Activated CD4-positive, alpha-beta T cell treated with anti-CD3 and anti-CD28 coated beads, Interleukin-10, Interleukin-2, amounts not matched to agents 100 ng/mL and 50 ng/mL, durations not matched to agents 16 hours and 8 hours (primary cell): ENCODE measurements at places on chromosomes 5 and 9.
A peak's percentile ranks its signal among the peaks of the same experiment; 100 is the strongest.

DNA sequence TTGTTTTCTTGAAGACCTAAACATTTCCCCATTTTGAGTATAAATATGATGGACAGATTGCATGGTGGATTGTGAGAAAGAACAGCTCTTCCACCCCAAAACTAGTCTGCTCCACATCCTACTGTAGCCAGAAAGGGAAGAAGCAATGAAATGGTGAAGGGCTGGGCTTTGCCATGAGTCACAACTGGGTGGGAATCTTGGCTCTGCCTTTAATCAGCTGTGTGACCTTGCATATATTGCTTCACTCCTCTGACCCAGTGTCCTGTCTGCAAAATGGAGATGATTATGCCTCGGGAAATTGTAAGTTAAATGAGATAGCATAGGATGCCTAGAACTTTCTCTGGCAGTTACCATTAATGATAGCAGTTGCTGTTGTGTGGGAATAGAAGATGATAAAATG is 101.9 kb downstream of the PDE8B start:
- no peak for DNase-seq

DNA sequence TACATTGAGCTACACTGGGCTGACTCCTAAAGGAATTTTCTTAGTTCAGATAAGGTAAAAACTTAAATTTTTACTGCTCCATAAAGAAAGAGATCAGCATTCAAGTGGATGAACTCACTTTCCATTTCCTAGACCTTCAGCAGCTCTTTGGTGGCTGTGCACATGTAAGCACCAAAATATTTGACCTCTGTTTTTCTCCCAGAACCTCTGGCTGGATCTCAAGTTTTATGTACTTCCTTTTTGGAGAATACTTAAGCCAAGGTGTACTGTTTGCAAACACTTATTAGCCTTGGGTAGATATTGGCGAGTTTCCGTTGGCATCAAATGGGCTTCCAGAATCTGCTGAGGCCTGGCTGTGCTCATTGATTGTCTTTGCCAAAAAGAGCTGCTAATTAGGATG is 10.3 kb downstream of the TNC start:
- no peak for DNase-seq

DNA sequence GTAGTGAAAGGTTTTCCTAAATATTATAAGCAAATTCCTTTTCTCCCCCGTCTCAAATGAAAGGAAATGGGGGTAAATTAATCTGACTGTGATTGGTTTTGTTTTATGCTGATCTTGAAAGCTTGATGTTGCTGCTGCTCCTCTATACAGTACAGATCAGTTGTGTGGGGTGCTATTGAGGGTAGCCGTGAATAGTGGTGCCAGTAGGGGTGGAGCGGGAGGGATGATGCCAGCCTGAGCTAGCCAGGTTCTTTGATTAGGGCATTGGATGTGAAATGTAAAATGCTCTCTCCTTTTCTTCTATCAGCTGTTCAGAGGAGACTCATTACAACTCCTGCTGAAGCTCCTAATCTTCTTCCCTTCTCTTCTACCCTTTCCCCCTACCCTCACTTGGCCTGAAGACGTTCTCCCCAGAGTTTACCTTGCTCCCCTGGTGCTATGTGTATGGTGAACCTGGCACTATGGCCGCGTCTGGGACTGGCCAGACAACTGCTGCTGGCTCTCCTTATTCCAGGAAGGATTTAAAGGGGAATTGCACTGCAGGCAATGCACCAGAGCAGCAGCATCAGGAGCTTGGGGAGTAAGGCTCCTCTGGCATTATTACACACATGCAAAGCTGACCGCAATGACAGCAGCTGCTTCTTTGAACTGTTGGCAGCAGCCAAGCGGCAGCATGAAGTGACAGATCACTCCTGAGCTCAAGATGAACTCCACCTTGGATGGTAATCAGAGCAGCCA is 566 bp downstream of the GPR21 start:
- no peak for DNase-seq

- no peak for DNase-seq
Measured at GRCh38 chr5:129474544-129474943, 14.4 kb downstream of the ADAMTS19 start.

- DNase-seq, result no peak
Measured at GRCh38 chr9:132587592-132587955, 5.2 kb downstream of the BARHL1 start.

- DNase-seq, result no peak
Measured at GRCh38 chr9:5478206-5478605, 27.9 kb downstream of the CD274 start.

DNA sequence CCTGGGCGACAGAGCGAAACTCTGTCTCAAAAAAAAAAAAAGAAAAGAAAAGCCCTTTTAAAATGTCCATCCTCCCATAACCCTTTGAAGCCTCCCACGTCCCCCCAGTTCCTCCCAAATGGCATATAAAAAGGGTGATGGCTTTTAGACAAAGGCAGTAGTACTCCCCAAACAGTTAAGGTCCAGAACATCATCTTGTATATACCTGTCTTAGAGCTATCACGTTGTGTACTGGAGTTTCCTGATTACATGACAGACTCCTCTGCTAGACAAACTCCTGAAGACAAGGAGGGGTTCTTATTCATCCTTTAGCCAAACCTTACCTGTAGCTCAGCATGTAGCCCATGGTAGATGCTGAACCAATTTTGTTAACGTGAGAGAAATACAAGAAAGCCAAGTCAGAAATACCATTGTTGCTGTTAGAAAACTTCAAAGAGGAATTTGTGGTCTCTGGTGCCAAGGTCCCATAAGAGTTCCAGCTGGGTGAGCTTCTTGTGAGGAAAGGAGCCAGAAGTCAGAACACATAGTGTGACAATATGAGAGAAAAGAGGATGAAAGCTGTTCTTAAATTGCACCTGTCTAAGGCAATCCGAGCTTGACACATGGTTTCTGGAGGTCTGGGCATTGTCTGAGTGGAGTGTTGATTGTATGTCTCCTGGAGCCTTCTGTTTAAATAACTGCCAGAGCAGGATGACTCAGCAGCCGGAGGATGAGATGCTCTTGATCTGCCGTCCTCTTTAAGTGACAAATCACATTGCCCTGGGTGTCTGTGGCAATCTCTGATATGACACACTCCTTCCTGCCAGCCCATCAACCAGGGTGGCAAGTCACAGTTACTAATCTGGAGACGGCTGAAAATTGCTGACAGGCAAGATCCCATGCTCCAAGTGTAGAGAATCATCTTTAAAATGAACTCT is 69.1 kb downstream of the ARRDC3 start:
- DNase-seq, result peak; percentile 98

DNA sequence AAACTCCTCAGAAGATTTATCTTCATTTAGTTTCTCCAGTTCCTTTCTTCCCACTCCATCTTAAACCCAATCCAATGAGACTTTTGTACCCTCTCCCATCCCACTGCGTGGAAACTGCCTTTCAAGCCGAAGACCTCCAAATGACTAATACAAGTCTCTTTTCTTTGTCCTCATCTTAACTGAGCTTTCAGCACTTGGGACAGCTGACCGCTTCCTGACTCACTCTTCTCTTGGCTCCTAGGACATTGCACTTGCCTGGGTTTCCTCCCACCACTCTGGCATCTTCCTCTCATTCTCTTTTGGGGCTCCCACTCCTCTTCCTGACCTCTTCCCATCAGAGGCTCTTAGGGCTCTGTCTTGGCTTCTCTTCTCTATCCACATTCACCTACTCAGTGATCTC is 243.7 kb downstream of the HSPA4 start:
- no peak for DNase-seq

GRCh38 chr5:96248131-96248530 is 184.9 kb downstream of the PCSK1 start:
- DNase-seq, result no peak

GRCh38 chr5:149946118-149946517 is 1.5 kb upstream of the PDE6A start:
- DNase-seq, result no peak

GRCh38 chr9:71487061-71487460 is 281.3 kb downstream of the CEMIP2 start:
- DNase-seq, result no peak

- no peak for DNase-seq
Measured at GRCh38 chr9:131522257-131523085, 8.6 kb downstream of the UCK1 start.

GRCh38 chr5:156598964-156599363 is 251.1 kb upstream of the PPP1R2B start:
- no peak for DNase-seq

DNA sequence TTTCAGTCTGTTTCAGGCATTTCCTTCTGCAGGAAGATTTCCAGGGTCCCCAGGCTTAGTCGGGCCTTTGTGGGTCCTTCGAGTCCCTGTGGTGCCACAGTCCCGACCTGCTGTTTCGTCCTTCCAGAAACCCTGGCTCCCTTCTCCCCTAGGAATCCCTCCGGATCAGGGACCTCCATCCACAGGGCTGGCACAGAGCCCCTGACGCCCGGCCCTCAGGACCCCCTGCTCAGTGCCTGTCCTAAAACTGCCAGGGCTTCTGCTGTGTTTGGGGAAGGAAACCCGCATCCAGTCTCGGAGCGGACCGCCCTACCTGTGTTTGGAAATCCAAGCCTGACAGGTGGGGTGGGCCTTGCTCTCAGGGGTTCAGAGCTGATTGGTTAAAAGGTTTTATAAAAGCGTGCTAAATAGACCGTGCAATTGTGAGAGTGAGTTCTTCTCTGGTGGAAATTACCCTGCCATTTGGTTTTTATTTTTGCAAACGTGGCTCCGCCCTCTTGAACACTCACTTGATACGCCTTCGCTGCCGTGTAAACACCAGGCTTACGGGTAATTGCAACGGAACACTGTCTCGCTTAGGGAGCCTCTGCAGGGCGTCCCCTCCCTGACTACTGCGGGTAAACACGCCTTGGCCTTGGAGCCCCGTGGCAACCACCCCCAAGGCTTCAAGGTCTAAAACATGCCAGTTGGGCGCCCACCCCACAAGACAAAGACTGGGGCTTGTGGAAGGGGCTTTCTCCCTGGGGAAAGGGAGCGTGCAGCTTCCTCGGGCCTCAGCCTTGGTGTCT is 121.2 kb downstream of the PHF2 start:
- no peak for DNase-seq

DNA sequence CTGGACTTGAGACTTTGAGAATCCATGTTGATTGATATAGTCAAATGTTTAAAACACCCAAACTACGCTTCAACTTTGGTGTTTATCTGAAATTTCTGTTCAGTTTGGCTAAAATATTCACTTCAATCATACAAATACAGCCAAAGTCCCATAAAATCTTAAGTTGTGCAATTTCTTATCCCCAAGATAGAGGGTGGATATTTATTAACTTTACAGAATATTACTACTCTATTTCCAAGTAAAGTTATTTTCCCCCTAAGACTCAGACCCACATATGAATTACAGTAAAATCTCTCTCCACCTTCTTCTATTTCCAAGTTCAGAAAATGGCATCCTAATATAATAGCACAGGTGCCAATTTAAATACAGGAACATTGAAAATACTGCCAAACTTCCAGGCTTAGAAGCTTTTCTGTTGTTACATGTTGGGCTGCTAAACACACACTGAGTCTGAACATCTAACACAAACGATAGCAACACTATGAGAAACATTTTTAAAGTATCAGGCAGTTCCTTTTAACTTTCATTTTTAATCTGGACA is 290.3 kb downstream of the EBF1 start:
- no peak for DNase-seq

- no peak for DNase-seq
Measured at GRCh38 chr5:1439388-1440097, 5.7 kb downstream of the SLC6A3 start.

DNA sequence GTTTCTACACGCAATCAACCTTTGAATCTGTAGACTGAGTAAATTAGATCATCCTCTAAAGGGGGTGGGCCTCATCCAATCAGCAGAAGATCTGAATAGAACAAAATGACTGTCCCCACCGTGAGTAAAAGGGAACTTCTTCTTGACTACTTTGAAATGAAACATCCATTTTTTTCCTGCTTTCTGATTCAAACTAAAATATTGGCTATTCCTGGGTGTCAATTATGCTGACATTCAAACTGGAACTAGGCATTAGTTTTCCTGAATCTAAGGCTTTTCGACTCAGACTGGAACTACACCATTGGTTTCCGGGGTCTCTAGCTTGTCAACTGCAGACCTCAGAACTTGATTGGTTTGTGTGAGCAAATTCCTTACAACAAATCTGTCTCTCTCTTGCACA is 772.2 kb upstream of the CDH10 start:
- DNase-seq, result no peak

GRCh38 chr5:4359847-4360246 is 764.2 kb downstream of the IRX1 start:
- DNase-seq, result no peak

DNA sequence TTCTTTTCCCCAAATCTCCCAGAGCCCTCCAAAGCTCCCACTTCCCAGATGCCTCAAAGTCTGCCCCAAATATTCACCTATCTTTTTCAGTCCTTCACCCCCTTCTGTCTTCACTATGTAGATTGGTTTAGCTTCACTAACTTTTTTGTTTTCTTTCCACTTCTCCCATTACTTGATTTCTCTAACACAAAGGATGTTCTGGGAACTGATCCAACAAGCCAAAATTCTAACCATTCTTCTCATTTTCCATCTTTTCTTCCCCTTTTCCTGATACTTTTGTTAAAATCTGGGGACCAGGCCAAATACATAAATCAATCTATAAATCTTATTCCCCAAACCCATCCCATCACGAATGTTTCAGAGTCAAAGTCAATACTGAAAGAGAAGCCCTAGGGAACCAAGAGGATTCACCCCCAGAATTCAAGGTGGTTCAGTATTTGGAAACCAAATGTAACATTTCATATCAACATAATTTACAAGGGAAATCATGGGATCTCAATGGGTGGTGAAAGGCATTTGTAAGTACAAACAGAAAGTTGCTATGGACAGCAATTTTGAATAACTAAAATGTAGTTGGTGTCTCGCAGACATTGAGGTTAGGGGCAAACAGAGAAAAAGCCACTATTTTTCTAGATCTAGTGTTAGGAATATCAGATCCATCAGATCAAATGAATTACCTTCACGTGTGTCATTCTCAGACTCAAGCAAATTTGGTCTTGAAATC is 35.3 kb downstream of the APTX start:
- no peak for DNase-seq

DNA sequence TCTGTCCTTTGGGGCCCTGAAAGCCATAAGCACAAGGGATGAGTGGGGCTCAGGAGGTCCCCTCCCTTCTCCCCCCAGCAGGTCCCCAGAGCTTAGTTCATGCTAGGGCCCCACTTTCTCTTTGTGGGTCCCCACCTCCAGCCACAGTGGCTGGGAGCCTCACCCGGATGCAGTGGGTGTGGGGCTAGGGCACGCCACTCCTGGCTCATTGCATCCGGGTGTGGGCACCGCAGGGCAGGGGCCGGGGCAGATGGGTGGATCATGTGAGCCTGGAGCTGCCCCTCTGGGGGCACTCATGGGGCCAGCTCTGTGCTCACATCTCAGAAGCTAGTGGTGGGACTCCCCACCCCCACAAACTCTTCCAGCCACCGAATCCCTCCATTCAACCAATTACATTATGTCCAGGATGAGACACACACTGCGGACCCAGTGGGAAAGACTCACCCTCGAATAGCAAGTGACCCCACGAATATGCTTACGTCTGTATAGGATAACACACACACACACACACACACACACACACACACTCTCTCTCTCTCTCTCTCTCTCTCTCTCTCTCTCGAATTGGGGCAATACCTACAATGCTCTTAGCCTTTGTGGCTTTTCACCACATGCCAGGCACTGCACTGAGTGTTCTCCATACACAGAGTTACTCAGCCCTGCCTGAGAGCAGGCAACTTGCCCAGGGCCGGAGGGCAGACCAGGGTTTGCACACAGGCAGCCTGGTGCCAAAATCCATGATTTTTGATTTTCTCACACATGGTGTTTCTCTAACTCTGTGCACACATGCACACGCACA is 16.8 kb upstream of the PHYKPL start:
- no peak for DNase-seq

- DNase-seq, result no peak
Measured at GRCh38 chr5:159933531-159934485, 17.5 kb downstream of the ADRA1B start.

- DNase-seq, result no peak
Measured at GRCh38 chr5:72402959-72403628, 82.9 kb downstream of the PTCD2 start.
